Anterior cingulate cortex (tissue), 58 donors: ENCODE measurements at places on chromosomes 12 and 14.

- DNase-seq, result no peak
Measured at GRCh38 chr12:96400631-96401075, 414 bp upstream of the CDK17 start.

DNA sequence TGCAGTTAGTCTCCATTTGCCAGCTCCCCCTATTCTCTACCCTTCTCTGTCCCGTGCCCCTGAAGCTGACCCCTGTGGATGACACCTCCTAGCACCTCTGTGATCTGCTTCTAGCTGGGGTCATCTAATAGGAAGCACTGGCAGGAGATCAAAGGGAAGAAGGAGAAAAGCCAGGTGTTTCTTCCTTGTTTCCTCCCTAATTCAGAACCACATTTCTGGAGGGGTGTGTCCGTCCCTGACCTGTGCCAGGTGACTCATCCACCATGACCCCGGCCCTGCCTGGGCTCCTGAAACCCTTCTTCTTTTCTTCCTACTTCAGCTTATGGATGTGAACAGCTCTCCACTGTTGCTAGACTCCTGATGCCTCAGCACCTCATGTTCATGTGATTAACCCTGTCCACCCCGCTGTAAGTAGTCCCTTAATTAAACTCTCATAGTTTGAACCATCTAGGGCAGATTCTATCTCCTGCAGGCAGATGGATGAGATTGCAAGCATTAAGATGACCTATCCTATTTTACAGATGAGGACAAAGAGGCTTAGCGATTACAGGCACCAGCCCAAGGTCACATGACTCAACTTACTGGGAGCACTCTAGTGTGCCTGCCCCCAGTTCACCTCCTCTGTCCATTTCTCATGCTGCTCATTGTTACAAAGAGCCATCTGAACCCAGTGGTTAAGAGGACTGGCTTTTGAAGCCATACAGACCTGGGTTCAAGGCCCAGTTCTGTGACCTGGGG is 770.5 kb downstream of the MED13L start:
- DNase-seq, result no peak

DNA sequence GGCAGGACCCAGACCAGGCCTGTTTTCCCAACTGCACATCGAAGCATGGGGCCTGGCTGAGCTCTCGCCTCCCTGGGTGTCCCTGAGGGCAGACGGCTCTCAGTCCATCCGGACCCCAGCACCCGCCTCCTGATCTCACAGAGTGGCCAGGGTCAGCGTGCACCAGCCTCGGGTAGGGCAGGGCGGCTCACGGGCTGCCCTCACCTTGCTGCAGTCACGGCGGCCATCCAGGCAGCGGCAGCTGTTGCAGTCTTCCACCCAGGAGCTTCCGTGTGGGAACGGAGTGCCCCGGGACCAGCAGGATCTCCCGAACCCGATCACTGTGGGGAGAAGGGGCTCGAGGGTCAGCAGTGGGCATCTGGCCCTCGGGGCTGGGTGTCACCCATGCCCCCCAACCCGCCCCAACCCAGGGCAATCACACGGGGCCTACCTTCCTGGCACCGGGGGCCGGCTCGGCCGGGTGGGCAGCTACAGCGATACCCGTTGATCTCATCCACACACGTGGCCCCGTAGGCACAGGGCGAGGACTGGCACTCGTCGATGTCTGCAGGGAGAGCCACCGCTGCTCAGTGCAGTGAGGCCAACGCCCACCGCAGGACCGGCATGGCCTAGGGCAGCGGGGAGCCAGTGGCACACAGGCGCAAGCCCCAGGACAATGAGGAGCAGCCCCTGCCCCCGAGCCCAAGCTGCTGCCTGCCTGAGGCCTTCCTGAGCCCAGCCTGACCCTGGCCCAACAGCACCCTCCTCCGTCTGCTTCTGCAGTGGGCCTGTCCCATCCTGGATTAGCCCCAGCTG is 22.2 kb downstream of the JAG2 start:
- no peak for DNase-seq

DNA sequence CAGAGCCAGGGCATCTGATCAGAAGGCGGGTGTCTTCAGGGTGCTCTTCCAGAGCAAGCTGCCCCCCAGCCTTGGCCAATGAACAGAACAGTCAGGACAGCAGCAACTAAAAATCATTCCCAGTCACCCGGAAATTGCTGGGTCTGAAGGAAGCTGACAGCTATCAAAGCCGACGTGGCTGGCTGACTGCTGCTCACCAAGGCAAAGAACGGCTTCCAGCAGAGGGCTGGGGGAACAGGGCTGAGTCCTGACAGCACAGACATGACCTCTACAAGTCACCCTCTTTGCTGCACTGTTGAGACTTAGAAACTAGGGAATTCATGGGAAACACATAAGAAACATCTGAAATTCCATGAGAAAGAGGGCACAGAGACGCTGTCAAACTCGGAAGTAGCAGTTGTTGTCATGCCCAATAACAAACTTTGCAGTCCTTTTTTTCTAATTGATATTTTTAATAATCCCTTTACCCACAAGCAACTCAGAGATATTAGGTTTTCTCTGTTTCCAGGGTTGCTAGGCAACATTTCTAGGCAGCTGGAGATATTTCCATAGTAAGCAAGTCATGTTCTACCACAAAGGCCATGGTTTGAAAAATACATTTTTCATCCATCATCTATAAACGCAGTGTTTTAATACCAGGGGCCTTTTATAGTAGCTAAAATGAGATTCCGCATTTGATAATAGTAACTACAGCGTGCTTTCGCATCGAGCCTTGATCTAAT is 365.2 kb downstream of the SEC23A start:
- no peak for DNase-seq

DNA sequence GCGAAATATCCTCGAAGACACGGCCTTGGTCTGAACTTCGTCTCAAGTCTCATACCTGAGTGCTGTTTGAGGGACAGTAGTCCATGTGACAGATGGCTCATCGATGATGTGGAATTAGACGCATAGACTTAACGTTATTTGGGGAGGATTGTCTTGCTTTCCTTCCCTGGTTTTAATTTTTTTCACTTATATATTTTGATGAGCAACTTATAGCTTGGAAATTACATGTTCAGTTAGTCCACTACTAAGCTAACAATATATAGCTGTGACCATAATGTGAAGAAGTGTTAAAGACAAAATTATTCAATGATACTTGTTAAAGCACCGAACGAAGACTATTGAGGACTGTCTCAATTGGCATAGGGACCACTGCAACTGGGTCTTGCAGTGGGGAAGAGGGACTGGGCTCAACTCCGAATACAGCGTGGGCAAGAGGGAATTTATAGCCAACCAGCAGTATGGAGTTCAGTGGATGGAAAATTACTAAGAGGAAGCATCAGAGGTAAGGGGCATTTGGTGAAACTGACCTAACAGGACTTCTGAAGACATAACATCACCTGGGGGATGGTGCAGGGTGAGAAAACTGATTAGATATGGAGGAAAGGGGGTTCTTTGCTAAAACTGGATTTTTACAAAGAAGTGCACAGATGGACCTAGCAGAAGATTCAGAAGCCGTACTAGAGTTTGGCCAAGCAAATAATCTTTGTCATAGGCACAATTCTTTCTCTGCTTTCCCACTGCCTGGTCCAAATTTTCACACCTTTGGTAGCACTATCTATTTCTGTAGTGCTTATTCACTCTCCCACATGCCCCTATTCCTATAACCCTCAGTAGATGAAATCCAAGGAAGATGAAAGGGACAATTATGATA is 910 bp upstream of the TM7SF3 start:
- no peak for DNase-seq

- no peak for DNase-seq
Measured at GRCh38 chr14:63499701-63500250, 43.4 kb downstream of the PPP2R5E start.

GRCh38 chr12:124438437-124439056 is 128.9 kb downstream of the NCOR2 start:
- DNase-seq, result no peak

GRCh38 chr12:132071830-132072384 is 72.2 kb downstream of the DDX51 start:
- no peak for DNase-seq

DNA sequence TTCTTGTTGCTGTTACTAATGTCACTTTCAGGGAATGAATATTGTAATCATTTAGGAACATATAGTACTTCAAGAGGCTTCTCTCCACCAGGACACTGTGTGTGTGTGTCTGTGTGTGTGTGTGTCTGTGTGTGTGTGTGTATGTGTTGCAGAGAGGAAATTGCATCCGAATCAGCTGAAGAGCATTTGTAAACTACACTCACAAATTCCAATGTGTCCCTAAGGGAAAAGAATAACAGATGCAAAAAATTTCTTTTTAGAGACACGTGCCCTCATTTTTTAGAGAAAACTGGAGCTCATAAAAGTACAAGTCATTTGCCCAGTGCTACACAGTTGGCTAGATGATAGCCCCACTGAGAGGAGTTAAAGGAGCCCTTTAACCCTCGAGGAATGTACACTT is 168.8 kb downstream of the ANO4 start:
- no peak for DNase-seq

GRCh38 chr14:103086771-103087342 is 2.8 kb downstream of the LBHD2 start:
- DNase-seq, result no peak

DNA sequence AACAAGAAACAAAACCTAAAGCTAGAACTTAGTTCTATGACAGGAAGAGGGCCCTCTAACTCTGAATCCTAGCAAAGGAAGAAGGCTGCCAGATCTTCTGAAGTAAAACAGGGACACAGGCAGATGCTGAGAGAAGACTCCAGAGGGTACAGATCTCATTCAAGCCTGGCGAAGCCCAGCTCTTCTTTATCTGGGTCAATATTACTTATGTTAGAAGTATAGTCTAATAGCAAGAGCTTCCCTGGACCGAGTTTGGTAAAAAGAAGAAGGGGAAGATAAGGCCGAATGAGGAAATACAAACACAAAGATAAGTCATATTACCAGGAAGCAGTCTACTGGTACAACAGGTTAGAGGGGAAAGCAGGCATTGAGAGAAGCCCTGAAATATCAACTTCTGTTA is 79.9 kb upstream of the CCDC91 start:
- no peak for DNase-seq

DNA sequence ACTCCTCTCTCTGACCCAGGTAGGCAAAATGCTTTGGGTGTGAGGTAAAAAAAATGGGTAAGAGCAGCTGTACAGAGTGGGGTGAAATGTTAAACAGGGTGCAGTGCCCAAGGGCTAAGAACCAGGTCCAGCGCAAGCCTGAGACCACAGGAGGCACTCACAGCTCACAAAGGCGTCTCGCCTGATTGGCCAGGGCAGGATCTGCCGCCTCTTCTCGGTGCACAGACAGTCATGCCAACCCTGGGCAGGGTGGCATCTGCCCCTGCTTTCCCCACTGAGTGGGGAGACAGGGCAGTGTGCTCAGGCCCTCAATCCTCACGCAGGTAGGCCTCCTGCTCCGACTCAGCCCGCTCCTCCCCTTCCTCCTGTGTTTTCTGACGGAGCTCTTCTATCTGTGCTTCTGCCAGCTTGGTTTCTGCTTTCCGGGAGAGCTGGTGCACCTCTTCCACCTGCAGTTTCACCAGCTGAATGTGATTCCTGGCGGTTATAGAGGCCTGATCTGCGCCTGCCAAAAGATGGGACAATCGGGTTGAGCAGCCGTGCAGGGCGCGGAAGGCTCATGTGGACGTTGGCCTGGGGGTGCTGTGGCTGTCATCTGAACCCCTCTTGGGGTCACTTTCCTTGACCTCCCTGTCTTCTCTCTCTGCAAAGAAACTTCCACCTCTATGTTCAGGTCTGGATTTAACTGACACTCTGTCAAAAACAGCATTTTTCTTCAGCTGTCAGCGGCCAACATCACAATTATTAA is 4.7 kb downstream of the B3GNT4 start:
- no peak for DNase-seq

DNA sequence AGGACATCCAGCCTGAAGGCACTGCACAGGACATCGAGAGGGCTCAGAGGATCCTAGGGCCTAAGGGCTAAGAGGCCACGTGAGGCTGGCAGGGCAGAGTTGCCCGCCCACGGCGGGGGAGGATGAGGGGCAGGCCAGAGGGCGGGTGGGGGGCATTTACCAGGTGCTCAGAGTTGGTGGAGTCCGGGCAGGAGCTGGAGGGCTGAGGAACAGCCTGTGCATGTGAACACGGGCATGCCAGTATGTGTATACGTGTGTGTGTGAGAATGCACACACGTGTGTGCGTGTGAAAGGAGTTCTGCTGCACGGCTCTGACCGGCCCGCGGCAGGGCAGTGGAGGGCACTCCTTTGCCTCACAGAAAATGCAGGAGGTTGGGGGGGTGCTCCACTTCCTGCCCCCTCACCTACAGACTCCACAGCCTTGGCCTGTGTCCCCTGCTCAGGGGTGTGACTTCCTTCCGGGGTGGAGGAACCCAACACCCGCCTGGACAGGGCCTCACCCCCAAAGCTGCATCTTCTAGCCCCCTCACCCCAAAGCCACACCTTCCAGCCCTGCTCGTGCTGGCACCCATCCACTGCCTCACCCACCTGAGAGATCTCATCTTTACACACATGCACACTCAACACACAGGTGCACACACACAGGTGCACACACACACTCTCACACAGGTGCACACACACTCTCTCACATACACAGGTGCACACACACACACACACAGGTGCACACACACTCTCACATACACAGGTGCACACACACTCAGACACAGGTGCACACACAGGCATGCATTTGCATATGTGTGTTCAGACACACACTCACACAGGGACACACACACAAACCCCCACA is 11.8 kb upstream of the GPR132 start:
- no peak for DNase-seq

- DNase-seq, result no peak
Measured at GRCh38 chr14:73723406-73723796, 9.2 kb upstream of the PNMA1 start.

- peak; percentile 5 for DNase-seq
Measured at GRCh38 chr12:3168223-3169221, 91.3 kb downstream of the TSPAN9 start.

DNA sequence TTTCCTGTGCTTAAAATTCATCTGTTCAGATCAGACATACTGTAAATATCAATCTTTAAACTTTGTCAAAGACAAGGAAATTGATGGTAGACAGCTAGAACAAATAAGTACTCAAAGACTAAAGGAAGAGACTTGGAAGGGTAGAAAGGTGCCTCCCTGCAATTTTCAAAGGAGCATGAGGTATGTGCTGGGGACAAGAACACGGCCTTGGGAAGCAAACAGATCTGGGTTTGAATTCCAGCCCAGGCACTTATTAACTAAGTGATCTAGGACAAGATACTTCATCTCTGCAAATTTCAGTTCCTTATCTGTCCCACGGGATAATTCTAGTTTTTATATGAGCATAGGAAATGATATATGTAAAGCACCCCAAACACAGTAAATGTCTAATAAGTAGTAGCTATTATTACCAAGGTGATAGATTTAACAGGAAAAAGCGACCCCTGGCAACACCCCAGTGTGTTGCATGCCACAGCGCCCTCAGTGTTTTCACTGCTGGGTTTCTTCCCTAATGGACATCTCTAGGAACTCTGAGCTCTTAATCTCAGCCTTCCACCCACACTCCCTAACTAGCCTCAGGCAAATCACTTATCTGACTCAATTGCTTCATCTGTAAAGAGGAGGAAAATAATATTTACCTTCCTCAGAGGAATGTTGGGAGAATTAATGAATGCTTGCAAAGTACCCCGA is 44.7 kb upstream of the BMP4 start:
- no peak for DNase-seq
